ENCODE measurements at places on chromosomes 16 and 17. TPM values are rescaled to one million over a fixed set of nuclear protein-coding genes. Genes with fewer than 3 reads are reported as not detected.

The NDE1 gene
- total RNA-seq: 47.7 TPM

The CD300A gene
- total RNA-seq: not detected

The OSBPL7 gene
- 11.1 TPM for total RNA-seq

The C16orf86 gene
- total RNA-seq: 6.8 TPM

The FZD2 gene
- 1.4 TPM for total RNA-seq

The G6PC1 gene
- not detected for total RNA-seq

The TMEM95 gene
- not detected for total RNA-seq

The MMP25 gene
- under 0.01 TPM for total RNA-seq

The SLFN13 gene
- 1.3 TPM for total RNA-seq
